Stimulated activated CD8-positive, alpha-beta memory T cell treated with anti-CD3 and anti-CD28 coated beads, Interleukin-4, amount 100 ng/mL, for 4 hours (primary cell): ENCODE measurements at places on chromosomes 6 and 20.

- no peak for DNase-seq
Measured at GRCh38 chr6:9535106-9535505, 879.8 kb downstream of the TFAP2A start.

DNA sequence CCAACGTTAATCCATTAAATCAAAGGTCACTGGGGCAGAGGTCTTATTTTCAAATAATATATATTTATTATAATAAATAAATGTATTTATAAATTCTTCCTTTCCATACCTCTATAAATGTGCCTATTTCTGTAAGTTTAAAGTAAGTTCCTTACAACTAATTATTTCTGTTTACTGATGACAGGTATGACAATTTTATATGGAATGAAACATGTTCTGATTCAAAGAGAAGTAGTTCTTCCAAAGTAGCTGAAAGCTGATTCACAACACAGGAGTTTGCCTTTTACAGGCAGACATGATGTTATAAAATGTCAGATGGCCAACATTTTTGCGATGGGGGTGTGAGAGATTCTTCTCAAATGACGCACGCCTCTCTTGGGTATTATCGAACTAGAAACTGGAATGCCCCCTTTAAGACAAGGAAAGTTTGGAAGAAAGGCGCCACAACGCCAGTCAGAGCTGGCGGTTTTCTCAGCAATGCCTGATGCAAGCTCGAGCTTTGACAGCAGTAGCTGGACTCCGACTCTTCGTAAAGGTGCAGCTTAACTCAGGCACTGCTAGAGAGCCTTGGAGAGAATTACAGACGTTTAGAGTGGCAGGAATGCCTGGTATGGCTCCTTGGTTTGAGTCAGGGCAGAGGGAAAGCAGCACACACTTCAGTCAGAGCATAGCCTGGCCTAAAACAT lies 92.1 kb downstream of the FOXC1 start:
- DNase-seq: no peak

GRCh38 chr6:4437342-4437741 lies 302.0 kb upstream of the ECI2 start:
- DNase-seq: no peak

GRCh38 chr6:49326347-49326746 lies 136.7 kb downstream of the MMUT start:
- no peak for DNase-seq

- no peak for DNase-seq
Measured at GRCh38 chr6:117601811-117602150, 530 bp downstream of the GOPC start.

DNA sequence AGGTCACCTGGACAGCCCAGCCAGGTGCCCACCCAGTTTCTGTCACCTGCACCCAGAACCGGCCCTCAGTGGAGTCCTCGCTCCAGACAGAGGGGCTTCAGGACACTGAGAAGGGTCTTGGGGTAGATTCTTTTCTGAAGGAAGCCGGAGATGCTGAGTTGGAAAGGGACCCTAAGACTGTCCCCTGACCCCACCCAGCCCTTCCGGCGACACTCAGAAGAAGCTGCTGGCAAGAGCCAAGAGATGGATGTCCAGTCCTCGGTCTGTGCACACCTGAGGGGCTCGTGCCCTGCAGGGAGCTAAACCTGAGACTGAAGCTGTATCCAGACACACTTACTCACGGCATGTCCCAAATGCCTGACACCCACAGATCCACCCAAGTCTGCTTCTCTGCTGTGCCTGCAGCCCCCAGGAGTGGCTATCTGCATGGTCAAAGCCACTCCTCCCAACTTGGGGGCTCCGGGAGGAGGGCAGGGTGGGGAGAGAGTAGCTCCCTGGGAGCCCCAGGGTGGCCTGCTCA lies 20.2 kb downstream of the NTSR1 start:
- no peak for DNase-seq

DNA sequence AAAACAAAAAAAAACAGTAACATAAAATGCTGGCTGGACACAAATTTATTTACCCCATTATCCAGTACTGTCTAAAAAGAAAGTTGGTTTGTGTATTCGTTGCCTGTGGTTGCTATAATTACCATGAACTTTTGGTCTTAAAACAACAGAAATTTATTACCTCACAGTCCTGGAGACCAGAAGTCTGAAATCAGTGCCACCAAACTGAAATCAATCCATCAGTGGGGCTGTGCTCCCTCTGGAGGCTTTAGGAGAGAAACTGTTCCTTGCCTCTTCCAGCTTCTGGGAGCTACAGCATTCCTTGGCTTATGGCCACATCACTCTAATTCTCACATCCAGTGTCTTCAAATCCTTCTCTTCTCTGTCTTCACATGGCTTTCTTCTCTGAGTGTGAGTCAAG lies 79.4 kb downstream of the SNX5 start:
- DNase-seq: no peak

- no peak for DNase-seq
Measured at GRCh38 chr6:117498159-117498558, 15.7 kb downstream of the DCBLD1 start.

DNA sequence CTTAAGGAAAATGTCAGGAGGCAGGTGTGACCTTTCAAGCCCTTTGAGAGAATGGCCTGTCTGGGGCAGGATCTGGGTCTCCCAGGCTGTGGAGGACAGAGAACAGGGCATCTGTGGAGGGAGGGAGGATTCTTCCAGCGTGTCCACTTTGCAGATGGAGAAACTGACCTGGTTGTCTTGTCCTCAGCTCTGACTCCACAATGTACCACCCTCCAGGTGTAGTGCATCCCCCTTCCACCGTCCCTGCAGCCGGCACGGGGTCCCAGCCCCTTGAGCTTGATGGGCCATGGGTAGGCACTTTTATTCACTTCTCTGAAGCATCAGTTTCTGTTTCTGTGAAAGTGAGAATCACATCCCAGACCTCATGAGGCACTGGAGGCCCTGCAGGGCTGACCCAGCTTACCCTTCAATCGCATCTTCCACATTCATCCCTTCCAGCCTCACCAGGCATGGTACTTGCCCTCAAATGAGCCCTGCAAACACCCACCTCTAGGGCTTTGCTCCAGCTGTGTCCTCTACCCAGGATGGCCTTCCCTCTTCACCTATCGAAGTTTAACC lies 4.6 kb upstream of the TGM2 start:
- DNase-seq: no peak

- DNase-seq: no peak
Measured at GRCh38 chr6:70901324-70901723, 55.5 kb downstream of the B3GAT2 start.

DNA sequence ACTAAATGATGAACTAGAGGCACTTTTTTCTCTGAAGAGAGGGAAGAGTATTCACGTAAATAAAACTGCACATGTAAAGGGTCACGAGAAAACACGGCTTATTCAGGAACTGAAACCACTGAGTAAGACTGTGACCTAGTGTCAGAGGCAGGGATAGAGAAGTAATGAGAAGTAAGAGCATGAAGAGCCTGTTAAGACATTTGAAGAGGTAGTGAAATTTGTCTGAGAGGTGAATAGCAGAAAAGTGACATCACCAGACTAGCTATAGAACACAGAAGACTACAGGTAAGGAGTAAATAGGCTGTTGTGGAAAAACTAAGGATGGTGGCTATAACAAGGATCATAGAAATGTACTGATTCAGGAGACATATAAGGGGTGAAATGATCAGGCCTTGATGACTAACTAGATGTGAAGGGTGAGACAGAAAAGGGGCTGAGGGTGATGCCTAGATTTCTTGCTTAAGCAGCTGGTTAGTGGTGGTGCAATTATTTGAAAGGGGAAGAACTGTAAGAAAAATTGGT lies 76.8 kb downstream of the REV3L start:
- no peak for DNase-seq

DNA sequence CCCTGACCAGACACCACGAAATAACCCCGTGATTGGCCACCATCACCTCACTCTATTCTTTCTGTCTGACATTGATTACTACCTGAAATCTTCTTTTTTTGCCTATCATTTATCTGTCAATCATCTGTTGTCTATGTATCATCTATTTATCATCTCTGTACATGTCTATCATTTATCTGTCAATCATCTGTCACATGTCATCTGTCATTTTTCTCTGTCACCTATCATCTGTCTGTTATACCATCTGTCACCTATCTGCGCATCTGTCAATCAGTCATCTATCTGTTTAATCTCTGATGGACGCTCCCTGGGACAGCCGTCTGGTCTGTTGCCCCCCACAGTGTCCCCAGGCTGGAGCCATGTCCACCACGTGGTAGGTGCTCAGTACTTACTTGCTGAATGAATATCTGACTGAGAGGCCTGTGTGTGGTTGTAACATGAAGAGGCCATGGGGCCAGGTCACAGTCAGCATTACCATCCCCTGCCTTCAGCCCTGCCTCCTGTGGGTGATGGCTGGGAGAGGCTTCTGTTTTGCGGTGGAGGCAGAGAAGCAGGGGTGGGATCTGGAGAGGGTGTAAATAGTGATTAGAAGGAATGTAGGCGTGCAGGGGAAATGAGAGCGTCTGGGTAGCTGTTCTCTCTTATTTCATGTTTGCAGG lies 302.7 kb downstream of the QKI start:
- no peak for DNase-seq
